ENCODE measurements at places on chromosomes 5 and 9.
A peak's percentile ranks its signal among the peaks of the same experiment; 100 is the strongest.

DNA sequence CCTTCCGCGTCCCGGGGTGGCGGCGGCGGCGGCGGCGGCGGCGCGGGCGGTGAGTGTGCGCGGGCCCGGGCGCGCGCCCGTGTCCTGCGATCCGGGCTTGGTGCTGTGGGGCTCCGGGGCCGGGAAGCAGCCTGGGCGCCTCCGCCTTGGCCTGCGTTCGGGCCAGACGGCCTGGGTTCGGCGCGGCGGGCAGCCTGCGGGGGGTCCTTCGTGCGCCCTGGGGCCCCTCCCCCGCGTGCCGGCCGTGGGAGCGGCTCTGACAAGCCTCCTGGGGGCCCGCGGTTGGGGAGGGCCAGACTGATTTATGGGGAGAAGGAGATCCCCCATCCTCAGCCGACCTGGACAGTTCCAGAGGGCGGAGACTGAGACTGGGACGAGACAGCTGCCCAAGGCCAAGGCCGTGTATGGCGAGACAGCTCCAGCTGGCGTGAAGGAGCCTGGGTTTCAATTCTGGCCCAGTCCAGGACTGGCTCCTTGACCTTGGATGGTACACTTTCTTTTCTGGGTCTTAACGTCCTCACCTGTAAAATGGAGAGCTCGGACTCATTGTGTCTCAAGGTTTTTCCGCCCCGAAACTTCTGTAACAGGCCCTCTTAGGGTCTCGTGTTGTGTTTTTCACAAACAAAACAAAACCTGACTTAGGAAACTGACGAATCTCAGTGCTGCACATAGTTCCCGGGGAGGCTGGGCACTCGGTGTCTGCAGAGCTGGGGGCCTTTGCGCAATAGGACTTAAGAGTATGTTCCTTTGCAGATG, 603 bp downstream of the TMEM268 start:
- peak; percentile 72 for DNase-seq

DNA sequence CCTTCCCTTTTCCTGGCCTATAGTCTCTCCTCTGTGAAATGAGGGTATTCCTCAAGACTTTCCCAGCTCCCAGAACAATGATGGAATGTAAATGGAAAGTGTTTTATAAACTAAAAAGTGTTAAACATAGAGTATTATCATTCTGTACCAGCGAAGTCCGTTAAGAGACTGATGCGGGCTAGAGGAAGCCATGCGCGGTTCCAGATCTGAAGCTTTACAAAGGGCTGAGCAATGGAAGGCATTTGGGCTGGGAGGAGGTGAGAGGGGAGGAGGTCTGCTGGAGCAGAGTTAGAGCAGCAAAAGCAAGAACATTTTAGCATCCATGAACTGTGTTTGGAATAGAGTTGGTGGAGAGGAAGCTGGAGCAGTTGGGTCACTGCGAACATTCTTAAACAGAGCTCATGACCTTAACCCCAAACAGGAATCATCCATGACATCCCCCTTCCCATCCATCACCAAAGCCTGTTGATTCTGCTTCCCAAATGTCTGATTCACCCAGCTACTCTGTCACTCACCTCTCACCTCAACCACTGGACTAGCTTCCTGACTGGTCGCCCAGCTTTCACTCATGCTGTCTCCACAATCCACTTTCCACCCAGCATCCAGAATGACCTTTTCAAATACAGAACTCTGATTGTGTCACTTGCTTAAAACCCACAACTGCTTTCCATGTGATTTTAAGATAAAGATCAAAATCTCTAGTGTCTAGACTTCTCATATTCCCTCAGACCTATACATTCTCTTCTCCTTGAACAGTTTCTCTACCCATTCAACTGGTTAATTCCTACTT, 37.1 kb downstream of the CDK5RAP2 start:
- DNase-seq = no peak

DNA sequence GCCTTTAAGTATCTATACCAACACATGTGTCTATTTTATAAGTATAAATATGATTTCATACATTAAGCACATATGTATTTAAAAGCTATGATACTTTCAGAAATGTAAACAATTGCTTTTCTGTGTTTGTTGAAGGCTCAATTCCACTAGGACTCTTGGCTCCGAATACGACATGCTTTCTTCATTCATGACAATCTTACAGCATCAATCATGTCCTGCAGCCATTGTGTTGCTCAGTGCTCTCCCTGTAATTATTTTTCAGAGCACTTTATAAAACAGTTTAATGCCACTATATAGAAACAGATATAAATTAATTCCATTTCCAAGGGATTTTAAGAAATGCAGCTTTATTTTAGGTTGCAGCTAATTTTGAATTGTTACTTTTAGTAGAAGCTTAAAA, 167.3 kb downstream of the TAF11L14 start:
- no peak for DNase-seq

DNA sequence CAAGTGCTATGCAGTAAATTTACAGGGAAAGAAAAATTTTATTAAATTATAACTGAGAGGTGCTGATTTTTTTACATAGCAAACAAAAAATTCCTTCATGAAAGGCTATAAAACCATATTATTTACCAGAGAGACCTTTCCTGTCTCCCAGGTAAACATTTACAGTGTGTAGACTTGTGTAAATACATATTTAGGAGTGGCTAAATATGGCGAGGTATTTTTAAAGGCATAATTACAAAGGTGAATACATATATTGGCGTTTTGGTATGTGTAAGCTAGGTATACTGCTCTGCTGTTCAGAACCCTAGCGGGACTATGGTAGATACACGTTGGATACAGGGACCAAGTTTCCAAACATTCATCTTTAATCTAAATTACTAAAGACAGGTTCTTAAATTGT, 170.6 kb upstream of the MEF2C start:
- no peak for DNase-seq

DNA sequence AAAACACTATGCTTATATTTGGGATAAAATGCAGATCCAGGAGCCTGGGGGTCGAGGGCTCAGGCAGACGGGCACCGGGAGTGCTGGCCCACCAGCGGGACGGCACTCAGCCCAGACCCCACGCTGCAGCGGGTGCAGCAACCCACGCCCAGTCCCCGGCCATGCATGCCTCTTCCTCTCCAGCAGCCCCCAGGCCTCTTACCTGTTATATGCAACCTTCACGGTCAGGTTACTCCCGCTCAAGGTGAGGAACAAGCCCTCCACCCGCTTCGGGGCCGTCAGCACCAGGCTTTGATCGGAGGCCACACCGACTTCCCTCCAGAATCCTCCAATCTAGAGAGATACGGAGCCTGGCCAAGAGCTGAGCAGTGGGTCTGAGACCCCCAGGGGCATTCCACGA, 1.2 kb downstream of the LCN8 start:
- no peak for DNase-seq

DNA sequence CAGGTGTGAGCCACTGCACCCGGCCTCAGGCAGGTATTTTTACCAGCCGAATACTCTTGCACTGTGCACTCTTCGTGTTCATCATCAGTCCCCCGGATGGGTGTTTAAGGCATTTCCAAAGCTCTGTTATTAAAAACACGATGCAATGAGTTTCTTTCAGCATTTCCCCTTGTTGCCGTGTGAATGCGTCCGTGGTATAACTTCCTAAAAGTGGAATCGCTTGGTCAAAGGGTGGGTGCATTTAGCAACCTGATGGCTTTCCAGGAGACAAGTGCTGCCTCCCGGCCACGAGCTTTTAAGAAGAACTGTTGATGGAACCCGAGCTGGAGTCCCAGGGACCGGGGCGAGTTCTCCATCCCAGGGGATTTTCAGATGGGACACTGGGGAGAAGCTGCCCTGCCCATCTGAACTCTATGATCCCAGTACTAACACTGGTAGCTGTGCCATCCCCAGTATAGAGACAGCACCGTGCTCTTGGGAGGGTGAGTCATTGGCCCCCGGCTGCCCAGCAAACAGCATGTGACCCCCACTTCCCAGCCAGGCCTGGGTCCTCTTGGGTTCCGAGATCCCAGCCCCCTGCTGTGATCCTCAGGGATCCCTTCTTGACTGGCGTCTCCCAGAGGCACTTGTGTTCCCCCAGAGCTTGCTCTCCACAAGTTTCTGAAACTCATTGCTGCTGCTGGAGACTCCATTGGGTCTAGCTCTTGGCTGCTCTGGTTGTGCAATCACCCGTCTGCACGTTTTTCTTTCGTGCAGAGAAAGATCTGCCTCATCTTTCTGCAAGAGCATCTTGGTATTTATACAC, 169.5 kb upstream of the IER5L start:
- DNase-seq = no peak

DNA sequence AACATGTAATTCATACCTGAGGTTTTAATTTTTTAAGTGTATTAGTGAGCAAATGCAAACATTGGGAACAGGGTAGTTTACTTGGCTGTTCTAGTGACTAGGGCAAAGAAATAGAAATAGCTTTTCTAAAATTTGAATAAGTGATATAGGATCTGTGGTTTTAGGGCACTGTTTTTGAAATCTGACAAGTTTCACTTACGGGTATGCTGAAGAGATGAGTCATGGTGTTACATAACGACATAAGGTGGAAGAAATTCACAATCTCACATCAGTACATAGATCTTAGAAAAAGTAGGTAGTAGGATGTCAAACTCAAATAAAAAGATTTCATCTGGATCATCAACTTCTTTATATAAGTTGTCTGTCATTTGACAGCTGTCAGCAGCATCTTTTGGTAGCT, 772.3 kb downstream of the MAT2B start:
- no peak for DNase-seq

DNA sequence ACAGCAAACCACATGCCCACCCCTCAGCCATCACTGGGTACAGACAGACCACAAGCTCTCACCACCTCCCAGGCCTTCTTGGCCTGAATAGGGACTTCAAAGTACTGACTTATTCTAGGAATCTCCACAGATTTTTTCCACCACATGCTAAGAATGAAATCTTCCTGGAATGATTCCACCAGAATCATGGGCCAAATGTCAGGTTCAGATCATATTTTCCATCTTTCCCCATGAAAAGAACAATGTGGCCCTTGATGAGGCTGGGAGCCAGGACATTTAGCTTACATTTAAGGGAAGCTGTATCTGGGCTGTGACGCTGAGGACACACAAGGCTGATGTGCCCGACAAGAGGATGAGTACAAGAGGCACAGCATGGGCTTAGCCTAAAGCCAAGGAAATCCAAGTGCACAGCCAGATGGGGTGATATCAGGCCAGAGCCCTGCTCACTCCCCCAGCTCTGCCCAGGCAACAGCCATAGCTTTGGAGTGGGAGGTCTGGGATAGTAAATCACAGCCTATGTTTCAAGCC, 28.1 kb downstream of the ACSL6 start:
- DNase-seq = peak; percentile 72

- peak; percentile 37 for DNase-seq
These were observed 258.7 kb downstream of the SPATA31D1 start for GRCh38 chr9:82247318-82247717.

- DNase-seq = no peak
These were observed 210.3 kb upstream of the ADRA1B start for GRCh38 chr5:159705948-159706347.

DNA sequence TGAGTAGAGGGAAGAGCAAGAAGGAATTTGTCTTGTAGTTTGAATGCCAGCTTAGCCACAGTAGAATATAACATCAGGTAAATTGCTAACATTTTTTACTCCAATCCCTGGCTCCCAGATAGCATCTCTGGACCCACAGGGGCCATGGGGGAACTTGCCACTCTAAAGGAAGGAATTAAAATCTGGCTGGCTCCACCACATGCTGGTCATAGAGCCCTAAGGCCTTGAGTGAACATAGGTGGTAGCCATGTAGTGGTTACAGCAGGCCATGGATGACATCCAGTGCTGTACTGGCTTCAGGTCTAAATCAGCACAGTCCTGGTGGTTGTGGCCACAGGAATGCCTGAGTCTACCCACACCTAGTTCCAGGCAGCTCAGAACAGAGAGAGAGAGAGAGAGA, 109.9 kb upstream of the RGMB start:
- no peak for DNase-seq

DNA sequence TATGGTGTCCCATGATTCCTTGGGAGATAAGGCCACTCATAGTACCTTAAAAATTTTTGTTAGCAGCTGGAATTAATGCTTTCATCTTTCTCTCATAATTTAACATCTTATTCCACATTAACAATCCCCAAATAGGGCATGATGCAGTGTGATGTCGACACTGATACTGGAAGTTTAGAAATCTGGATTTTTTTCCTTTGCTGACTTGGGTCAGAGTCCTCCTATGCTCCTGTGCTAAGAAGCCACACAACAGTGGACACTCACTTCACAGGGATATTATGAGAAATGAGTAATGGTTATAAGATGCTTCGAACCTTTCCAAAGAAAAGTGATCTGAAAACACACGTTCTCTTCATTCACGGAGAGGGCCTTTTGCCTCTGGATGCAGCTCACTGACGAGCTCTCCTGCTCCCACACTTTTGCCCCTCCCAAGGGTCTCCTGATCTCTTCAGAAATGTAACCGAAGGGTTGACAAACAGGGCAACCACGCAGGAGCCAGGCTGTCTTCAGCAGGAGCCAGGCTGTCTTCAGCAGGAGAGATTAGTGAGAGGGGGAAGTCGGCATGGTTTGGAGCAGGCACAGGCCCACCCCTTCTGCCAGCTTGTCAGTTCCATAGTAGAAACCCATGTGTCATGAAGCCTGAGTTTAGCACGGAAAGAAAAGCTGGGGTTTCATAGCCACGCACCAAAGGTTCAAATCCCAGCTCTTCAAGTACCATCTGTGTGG, 247.8 kb downstream of the AOPEP start:
- no peak for DNase-seq

GRCh38 chr5:179245031-179245430, 100.2 kb downstream of the ADAMTS2 start:
- DNase-seq = peak; percentile 59

DNA sequence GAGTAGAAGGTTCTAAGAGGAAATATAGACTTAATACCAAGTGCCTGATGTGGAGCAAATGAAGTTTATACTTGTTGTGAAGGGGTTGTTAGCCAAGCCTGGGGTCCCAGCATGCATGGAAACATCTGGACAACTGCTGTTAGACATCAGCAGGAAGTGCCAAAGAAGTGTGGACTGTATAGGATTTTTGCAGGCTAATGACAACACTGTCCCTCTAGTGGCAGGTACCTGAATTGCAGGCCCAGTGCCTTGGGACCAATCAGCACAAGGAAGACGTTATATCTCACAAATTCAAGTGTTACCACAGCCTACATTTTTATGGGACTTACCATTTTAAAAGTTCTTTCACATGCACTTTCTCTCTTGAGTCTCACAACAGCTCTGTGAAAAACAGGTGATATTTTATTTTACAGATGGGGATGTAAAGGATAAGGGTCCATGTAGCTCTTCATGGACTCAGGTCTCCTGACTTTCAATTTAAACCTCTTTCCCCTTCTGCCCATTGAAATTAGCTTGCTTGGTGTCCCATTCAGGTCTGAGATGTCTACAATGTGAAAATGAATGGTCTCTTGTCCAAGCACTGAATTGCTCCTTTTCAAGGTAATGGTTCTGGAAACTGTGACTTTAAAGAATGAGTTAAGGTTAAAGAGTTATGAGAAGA, 89.0 kb upstream of the MAP1B start:
- DNase-seq = peak; percentile 38
